ENCODE measurements at places on chromosomes 6 and 20.

DNA sequence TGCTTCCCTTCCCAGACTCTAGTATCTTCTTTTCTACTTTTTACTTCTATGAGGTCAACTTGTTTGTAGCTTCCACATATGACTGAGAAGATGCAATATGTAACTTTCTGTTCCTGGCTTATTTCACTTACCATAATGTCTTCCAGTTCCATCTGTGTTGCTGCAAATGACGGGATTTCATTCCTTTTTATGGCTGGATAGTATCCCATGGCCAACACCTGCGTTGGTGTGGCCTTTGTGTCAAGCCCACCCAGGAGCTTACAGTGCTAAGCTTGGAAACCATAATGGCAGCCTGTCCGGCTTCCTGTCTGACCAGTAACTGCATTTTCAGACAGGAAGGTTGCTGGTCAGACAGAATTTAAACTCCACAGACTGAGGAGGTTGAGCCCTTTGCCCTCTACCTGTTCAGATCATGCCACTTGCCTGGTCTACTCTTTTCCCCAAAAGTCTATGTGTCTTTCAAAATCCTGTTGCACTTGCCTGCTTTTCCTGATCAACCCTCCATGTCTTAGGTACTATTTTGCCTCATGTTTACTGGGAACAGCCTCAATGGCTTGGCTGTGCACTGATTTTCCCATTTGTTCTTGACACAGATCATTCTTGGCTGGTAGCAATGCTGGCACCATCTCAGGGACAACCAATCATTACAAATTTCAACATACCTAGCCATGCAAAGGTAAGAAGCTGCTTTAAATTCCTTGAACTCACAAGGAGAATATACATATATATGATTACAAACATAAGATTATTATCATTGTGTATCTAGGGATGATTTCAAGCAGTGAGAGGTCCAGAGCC is 114.3 kb upstream of the PLEKHG1 start:
- no peak for DNase-seq

DNA sequence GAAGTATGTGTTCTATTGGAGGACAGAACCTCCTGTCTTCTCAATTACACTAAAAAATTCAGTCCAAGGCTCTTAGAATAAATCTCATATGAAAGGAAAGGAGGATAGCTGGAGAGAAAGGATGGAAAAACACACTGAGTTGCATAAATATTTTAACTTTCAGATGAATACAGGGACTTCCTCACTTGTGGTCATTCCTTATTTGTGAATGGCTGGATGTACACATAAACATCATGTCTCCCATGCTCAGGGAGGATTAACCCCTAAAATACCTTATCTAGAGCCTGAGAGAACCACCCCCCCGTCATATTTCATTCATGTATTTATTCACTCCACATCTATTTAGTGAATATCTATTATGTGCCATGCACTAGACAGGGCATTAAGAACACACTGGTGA is 217.6 kb upstream of the CITED2 start:
- DNase-seq, result no peak

- DNase-seq, result no peak
These were observed 4.6 kb upstream of the ZSCAN31 start for GRCh38 chr6:28340310-28341095.

DNA sequence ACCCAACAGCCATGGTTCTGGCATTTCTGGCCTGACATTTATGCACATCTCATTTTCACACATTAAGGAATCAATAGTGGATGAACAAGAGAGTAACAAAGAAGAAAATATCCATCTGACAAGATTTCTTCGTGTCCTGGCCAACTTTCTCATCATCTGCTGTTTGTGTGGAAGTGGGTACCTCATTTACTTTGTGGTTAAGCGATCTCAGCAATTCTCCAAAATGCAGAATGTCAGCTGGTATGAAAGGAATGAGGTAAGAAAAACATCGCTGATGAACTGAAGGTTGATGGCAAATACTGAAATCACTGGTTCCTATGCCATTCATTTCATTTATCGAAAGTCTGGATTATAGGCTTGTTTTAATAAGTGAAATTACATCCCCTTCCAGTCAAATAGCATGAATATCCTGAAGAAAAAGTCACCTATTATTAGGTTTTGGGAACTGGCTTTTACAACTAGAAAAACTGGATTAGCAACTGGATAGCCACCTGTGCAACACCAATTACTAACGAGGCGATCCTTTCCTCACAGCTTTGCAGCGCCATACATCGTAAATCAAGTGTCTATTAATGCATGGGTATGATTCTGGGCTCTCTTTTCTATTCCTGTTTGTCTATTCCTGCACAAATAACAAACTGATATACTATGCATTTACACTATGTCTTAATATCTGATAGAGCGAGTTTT is 50.2 kb upstream of the NOP56 start:
- DNase-seq, result no peak

Measured in AML-193 (cell line).